ENCODE measurements at places on chromosomes 16 and 17.

DNA sequence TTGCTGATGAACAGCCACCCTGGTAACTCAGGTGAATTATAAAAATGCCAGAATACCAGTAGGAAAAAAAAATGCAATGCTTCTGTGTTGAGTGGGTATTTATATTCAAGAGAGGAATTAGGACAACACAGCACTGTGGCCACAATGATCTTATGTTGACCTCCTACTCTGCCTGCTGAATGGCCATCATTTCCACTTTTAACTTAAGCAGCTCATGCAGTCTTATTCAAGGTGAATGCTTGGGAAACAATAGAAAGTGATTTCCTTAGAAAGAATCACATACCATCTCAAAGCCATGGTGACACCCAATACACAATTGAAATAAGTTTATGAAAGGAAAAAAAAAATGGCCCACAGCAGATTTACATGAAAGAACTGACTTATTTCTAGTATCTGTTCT is 224.0 kb downstream of the CDH8 start:
- no peak for DNase-seq

DNA sequence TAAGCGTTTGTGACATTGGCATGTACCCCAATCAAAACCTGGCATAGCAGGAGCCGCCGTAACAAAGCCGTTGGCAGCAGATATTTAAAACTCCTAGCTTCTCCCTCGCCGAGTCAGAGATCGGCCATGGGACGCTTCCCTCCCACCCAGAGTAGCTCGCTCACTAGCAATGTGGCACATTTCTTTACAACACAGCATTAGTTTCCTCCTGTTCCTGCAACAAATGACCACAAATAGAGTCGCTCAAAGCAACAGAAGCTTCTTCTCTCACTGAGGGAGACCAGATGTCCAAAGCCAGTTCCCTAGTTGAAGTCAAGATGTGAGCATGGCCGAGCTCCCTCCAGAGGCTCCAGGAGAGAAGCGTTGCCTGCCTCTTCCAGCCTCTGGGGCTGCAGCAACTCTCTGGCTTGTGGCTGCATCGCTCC is 106.7 kb downstream of the RBFOX3 start:
- no peak for DNase-seq

DNA sequence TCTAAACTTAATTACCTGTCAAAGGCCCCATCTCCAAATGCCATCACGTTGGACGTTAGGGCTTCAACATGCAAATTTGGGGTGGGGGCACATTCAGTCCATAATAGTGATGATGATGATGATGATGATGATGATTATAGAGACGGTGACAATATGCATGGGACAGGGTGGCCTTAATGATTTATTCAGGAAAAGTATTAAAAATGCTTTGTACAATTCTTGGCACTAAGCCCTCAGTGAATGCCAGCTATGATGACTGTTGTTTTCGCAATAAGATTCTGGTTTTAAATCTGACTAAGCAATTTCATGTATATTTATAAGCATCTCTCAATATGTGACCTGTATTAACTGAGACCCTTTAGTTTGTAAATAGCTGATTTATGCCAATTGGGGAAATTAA is 106.3 kb downstream of the C16orf95 start:
- no peak for DNase-seq

DNA sequence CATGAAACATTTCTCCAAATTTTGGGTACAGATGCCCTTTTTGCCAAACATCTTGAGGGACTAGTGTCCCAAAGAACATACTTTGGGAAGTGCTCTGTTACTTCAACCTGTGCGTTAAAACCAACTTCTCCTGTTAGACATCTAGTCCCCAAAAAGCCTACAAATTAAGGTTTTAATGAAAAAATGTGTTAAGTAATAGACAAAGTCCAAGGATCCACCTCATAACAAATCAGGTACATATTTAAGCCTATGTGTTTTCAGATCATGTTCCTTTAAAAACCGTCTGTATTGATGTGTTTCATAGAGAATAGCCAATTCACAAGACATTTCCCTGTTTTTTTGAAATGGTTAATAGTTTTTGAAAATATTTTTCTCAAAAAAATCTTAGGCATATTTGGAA is 174.8 kb upstream of the FAM20A start:
- DNase-seq = no peak

GRCh38 chr17:75601057-75601987 is 13.7 kb downstream of the MYO15B start:
- DNase-seq = peak; percentile 75

DNA sequence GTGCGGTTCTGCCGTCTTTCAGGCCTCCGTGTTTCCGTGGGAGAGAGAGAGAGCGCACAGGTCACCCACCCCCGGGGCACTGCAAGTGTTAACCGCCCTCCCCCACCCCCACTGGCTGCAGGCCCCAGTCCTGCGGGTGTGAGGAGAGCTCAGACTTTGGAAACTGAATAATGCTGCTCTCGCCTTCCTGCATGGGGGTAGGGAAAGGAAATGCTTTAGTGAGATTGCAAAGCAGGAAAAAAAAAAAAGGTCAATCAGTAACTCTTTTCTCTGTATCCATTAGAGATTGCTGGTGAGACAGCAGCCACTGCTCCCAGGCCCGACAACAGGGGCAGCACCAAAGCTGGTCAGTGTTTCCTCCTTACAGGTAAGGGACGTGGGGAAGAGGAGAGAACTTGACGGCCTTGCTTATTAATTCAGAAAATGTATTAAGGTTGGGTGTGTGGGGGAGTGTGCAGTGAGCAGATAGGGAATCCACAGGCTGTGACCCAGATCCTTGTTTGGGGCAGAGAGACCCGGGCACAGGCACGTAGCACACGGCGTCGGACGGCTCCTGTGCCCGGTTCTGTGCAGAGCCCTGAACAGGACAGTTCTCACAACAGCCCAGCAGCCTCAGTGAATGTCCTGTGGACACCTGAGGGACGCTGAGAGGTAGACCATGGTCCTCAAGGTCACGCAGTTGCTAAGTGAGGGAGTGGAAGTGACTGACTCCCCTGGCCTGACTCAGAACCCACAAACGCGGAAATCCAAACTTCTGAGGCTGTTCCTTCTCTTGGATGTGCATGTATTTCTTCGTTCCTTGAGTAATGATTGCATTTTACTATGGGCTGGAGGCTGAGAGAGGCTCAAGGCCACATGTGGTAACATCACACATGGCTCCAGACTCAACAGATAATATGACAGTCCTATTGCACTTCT is 156.5 kb downstream of the FOXL1 start:
- no peak for DNase-seq

DNA sequence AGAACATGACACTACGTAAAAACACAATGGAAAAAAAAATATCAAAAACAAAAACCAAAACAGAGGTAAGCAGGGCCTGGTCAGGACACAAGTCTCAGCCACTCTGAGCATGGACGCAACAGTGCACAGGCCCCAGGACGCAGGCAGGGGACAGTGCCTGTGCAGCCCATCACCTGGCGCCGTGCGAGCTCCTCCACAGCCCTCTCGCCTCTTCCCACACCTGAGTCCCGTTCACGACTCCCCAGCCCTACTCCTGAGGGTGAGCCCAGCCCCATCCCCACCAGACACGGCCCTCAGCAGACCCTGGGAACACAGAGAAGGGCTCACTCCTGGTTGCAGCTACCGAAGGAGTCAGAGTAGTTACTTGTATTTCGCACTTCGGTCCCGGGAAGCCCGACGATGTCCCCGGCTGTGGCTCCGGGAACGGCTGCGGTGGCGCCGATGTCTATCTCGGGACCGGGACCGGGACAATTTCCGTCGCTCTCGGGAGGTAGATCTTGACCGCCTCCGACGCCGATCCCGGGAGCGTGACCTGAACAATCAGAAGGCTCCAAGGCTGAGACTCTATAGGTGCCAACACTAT is 9.4 kb downstream of the HBQ1 start:
- no peak for DNase-seq

DNA sequence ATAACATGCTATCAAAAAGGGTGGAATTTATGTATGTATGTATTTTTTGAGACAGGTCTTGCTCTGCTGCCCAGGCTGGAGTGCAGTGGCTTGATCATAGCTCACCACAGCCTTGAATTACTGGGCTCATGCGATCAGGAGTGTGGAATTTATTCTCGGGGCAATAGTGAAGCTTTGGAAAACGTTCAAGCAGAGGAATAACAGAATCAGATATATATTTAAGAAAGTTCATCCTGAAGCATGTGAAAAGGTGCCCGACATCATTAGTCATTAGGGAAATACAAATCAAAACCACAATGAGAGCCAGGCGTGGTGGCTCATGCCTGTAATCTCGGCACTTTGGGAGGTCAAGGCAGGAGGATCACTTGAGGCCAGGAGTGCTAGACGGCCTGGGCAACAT is 7.7 kb upstream of the ITGAE start:
- DNase-seq = no peak

DNA sequence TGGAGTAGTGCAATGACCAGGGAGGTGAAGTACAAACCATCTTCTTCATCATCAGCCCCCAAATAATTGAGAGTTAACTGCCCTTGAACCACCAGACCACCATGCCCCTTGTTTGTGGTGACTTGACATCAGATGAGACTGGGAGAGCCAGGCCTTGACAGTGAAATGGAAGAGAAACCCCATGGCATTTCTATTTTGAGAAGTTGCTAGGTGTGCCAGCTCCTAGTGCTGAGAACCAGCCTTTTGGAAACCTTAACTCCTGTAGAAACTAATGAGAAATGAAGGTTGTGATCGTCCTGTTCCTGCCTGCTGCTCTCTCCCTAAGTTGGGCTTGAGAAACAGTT is 2.8 kb downstream of the TMEM94 start:
- no peak for DNase-seq

DNA sequence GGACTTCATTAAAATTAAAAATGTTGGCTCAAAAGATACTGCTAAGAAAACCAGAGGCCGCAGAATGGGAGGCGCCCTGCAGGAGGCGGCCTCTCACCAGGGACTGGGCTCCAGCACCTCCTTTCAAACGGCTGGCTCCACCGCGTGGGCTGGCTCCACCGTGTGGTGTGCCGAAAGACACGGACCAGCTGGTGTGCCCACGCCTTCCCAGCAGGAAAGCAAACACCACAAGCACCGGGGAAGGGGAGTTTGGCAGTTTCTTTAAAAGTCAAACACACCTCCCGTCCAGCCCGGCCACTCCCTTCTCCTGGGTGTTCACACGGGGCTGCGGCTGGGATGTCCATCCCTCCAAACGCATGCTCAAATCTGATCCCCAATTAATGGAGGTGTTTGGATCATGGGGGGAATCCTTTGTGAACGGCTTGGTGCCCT is 13.9 kb downstream of the HAGH start:
- peak; percentile 78 for DNase-seq

DNA sequence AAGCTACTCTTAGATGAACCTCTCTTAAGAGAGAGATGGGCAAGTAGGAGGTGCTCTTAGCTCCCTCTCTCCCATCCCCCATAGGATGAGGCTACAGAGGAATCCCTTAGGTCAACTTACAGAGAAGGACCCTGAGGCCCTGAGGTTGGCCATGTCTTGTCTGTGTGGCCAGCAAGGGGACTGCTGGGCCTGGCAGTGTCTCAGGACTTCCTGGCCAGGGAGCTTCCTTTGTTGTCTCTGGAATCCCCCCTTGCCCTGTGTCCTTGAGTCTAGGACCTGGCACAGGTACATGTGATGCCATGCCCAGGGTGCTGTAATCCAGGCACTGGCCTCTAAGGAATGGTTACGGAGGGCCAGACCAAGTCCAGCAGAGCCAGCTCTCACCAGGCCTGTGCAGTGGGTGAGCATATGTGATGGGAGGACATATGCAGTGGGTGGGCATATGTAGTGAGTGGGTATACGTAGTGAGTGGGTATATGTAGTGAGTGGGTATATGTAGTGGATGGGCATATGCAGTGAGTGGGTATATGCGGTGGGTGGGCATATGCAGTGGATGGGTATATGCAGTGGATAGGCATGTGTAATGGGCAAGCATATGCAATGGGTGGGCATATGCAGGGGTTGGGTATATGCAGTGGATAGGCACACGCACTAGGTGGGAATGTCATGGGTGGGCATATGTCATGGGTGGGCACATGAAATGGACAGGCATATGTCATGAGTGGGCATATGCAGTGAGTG is 20.3 kb upstream of the PECAM1 start:
- DNase-seq = no peak

GRCh38 chr16:9412031-9412914 is 320.8 kb downstream of the HAPSTR1 start:
- no peak for DNase-seq

GRCh38 chr16:65832679-65833078 is 533.8 kb upstream of the CDH5 start:
- DNase-seq = no peak

GRCh38 chr17:77424585-77425344 is 284.0 kb downstream of the SEC14L1 start:
- DNase-seq = no peak

DNA sequence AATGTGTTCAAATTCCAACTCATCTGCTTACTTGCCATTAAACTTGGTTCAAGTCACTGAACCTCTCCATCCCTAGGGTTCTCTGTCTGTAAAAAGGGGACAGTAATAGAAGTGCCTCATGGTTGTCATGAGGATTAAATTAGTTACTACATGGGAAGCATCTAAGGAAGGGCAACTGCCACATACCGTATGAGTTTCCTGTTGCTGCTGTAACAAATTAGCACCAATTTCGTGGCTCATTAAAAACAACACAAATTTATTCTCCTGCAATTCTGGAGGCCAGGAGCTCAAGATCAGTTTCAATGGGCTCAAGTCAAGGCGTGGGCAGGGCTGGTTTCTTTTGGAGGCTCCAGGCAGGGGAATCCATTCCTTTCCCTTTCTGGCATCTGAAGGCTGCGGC is 18.6 kb downstream of the CD300LF start:
- DNase-seq = no peak

DNA sequence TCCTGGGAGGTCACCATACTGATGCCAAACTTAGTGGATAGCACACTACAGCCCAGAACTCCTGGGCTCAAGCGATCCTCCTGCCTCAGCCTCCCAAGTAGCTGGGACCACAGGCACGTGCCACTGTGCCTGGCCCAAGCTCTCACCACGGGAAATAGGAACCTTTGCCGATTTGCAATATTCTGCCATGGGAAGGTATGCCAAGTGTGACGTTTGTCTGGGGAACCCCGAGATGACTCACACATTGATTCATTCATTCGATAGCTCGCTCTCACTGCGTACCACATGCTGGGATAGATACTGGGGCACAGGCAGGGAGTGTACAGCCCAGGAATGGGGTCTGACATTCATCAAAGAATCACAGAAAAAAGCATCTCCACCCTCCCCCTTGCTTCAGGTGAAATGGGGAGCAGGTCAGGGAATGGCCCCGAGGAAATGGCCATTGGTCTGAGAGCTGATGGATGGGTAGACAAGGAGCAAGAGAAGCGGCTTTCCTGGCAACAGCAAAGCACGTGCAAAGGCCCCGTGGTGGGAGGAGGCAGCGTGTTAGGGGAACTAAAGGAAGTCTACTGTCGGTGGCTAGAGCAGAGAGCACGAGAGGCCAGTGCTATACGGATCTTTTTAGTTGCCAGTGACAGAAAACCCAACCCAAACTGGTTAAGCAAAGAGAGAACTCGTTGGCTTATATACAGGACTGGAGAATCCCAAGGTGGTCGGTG is 44.1 kb downstream of the DNAH17 start:
- DNase-seq = peak; percentile 48

- peak; percentile 73 for DNase-seq
These were observed 22.6 kb downstream of the CNTNAP1 start for GRCh38 chr17:42704837-42705494.

- DNase-seq = no peak
These were observed at the start of gene HS3ST4 for GRCh38 chr16:25691519-25692091. HS3ST4 (plus strand) TSS chr16:25691959.

Measured in activated CD4-positive, alpha-beta memory T cell treated with anti-CD3 and anti-CD28 coated beads for 36 hours (primary cell).